ENCODE measurements at places on chromosomes 6 and 20.

- peak within 1 kb of the TSS; percentile 80 for H3K4me3 ChIP-seq
- H3K4me1 ChIP-seq: no peaks in the 10 kb centered on the region
- H3K36me3 ChIP-seq: 0 out of 2 replicates have a peak, but pooled peaks cover 15% of the 10 kb centered on the region
- H3K27me3 ChIP-seq: no peaks in the 10 kb centered on the region
These were observed at the start of gene GNL1 for GRCh38 chr6:30556066-30556905. GNL1 (minus strand) TSS chr6:30556489; CDS start chr6:30556203, 286 bp downstream.

GRCh38 chr6:148323344-148323743 lies 19.3 kb upstream of the SASH1 start:
- no peak overlapping the region for H3K4me3 ChIP-seq
- no peaks in the 10 kb centered on the region for H3K4me1 ChIP-seq
- H3K27me3 ChIP-seq: no peaks in the 10 kb centered on the region
- no peak overlapping the region for H3K27ac ChIP-seq
- DNase-seq: no peak
- H3K36me3 ChIP-seq: no peaks in the 10 kb centered on the region

DNA sequence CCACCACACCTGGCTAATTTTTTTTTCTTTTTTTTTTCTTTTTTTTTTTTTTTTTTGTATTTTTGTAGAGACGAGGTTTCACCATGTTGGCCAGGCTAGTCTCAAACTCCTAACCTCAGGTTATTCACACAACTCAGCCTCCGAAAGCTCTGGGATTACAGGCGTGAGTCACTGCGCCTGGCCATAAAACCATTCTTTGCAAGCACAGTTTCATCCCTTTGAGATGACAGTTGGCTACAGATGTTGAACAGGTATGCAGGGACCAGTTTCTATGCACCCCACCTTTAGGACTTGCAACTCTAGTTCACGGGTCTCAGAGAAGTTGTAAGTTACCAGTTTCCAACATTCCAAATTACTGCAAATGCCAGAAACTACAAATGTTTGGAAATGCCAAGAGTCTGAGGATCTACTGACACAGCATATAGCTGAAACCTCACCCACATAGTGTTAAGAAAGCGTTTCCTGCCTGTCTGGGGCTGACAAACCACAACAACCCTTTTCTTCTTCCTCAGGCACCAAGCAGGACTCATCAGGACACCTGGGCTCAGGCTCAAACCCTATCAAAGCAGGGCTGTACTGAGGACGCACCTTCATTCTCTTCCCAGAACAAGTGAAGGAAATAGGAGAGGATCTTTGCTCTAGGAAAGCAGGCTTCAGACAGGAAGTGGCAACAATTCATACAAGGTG lies 22.9 kb downstream of the ARHGAP18 start:
- peaks cover 1% of the 10 kb centered on the region for H3K4me1 ChIP-seq
- no peak for DNase-seq
- no peaks in the 10 kb centered on the region for H3K27me3 ChIP-seq
- H3K4me3 ChIP-seq: no peak overlapping the region

DNA sequence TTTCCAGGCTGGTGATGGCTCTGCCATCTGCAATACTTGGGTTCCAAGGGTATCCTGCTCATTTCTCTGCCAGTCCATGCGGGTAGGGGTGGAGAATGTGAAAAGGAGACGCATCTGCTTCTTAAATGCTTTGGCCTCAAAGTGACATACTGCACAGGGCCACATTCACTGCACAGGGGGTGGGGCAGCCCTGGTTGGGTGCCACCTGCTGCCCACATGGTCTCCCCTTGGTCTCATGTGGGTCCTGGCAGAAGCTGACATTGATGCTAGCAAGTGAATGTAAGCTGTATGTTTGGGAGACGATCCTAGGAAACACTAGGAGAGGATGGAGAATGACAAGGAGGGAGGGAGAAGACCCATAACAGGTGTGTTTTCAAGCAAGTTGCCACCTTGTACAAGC lies 140.9 kb downstream of the EDN3 start:
- no peaks in the 10 kb centered on the region for H3K36me3 ChIP-seq
- H3K4me1 ChIP-seq: no peaks in the 10 kb centered on the region
- H3K27me3 ChIP-seq: no peaks in the 10 kb centered on the region
- DNase-seq: no peak
- H3K27ac ChIP-seq: no peak overlapping the region
- no peak overlapping the region for H3K4me3 ChIP-seq

- DNase-seq: no peak
- H3K27ac ChIP-seq: no peak within 1 kb of the TSS
- H3K36me3 ChIP-seq: no peaks in the 10 kb centered on the region
- no peaks in the 10 kb centered on the region for H3K27me3 ChIP-seq
These were observed at the start of gene IPCEF1 for GRCh38 chr6:154356690-154357089. IPCEF1 (minus strand) TSS chr6:154356803; CDS start chr6:154265947, 90,856 bp downstream.

GRCh38 chr6:167552961-167553735 lies 228.3 kb downstream of the TTLL2 start:
- no peak overlapping the region for H3K27ac ChIP-seq
- H3K36me3 ChIP-seq: no peaks in the 10 kb centered on the region
- no peaks in the 10 kb centered on the region for H3K4me1 ChIP-seq
- no peaks in the 10 kb centered on the region for H3K27me3 ChIP-seq
- H3K4me3 ChIP-seq: no peak overlapping the region

- no peak for DNase-seq
- H3K4me3 ChIP-seq: no peak overlapping the region
- H3K27ac ChIP-seq: no peak overlapping the region
- H3K27me3 ChIP-seq: no peaks in the 10 kb centered on the region
These were observed 105.9 kb upstream of the ID4 start for GRCh38 chr6:19731282-19731681.

GRCh38 chr20:33740189-33740588 lies 8.4 kb downstream of the ZNF341 start:
- no peak overlapping the region for H3K27ac ChIP-seq
- DNase-seq: no peak
- H3K4me1 ChIP-seq: no peaks in the 10 kb centered on the region
- no peaks in the 10 kb centered on the region for H3K36me3 ChIP-seq

GRCh38 chr6:101429845-101430244 lies 36.3 kb downstream of the GRIK2 start:
- no peaks in the 10 kb centered on the region for H3K36me3 ChIP-seq
- H3K27ac ChIP-seq: no peak overlapping the region
- no peak for DNase-seq
- no peak overlapping the region for H3K4me3 ChIP-seq
- no peaks in the 10 kb centered on the region for H3K4me1 ChIP-seq

GRCh38 chr6:54151861-54152260 lies 40.6 kb downstream of the MLIP start:
- no peak overlapping the region for H3K4me3 ChIP-seq
- no peak for DNase-seq
- no peak overlapping the region for H3K27ac ChIP-seq
- H3K4me1 ChIP-seq: no peaks in the 10 kb centered on the region
- H3K36me3 ChIP-seq: no peaks in the 10 kb centered on the region

DNA sequence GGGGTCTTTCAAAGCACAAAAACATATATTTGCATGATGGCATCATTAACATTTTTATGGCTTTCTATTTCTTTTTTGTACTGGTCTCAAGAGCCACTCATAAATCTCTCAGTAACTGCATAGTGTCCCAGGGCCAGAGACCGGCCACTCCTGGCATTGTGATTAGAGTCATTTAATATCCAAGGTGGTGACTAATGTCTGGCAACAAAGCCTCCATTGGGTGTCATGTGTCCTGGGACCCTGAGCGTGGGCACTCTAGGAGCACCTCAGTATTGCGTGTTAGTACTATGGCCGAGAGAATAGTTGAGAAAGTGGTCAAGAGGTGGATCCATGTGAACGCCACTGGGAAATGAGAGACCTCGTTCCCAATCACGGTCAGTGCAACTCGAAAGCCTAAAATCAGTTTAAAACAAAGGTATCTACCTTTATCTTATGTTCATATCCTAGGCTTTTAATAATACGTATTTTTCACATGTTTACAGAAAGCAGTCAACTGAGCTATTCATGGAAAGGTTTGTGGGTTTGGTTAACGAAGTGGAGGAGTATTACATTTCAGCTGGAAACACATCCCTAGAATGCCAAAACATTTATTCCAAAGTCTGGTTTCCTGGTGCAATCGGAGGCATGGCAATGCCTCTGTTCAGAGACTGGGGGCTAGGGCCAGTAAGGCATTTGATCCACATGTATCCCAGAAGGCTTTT lies 2.7 kb upstream of the ESR1 start:
- no peak overlapping the region for H3K4me3 ChIP-seq
- H3K27ac ChIP-seq: no peak overlapping the region
- no peaks in the 10 kb centered on the region for H3K4me1 ChIP-seq
- no peaks in the 10 kb centered on the region for H3K36me3 ChIP-seq
- no peak for DNase-seq
- H3K27me3 ChIP-seq: peaks cover 24% of the 10 kb centered on the region

DNA sequence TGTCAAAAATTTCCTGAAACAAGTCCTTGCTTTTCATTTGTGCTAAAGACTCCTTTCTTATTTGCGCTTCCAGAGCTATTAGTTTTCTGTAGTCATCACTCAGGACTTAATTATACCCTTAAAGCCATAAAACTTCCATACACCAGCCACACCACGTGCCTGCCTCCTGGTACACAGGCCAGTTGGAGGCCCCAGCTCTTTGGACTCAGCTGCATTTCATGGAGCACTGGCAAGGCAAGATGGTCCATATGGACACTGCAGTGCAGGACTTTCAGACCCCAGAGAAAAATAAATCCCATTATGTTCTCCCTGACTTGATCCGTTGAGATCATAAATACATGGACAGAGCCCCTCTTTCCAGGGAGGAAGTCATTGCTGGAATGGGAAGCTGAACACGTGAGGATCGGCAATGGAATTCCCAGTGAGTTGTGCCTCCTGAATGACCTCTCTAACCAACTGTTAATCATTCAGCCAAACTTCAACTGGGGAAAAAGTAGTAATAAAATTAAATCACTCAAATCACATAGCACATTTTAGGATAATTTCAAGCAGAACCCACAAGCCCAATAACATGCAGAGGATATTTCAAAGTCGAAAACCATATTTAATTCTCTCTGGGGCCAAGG lies 173.1 kb downstream of the HACE1 start:
- H3K27me3 ChIP-seq: no peaks in the 10 kb centered on the region
- DNase-seq: no peak
- H3K36me3 ChIP-seq: no peaks in the 10 kb centered on the region
- no peaks in the 10 kb centered on the region for H3K4me1 ChIP-seq
- no peak overlapping the region for H3K27ac ChIP-seq
- no peak overlapping the region for H3K4me3 ChIP-seq

DNA sequence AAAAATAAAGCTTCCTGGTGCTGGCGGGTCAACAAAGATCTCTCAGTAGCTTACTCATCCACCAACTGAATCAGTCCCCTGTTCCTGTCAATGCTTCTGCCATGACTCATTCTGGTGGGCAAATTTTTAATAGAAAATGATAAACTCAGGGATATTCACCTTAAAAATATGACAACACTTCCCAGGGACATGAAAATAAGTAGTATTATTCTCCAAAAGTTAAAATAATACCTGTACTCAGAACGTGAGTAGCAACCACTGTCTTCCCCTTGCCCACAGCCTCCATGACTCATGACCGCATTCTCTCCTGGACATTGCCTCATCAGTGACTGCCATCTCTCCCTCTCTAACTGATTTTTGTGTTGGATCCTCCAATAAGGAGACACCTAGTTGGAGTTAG lies 552.3 kb downstream of the KIF16B start:
- H3K36me3 ChIP-seq: no peaks in the 10 kb centered on the region
- no peaks in the 10 kb centered on the region for H3K27me3 ChIP-seq
- DNase-seq: no peak
- H3K27ac ChIP-seq: no peak overlapping the region
- H3K4me3 ChIP-seq: no peak overlapping the region

GRCh38 chr6:108621117-108621516 lies 60.4 kb downstream of the FOXO3 start:
- no peaks in the 10 kb centered on the region for H3K27me3 ChIP-seq
- H3K4me3 ChIP-seq: no peak overlapping the region
- H3K27ac ChIP-seq: no peak overlapping the region
- DNase-seq: no peak
- no peaks in the 10 kb centered on the region for H3K36me3 ChIP-seq

GRCh38 chr6:2375443-2375842 lies 130.0 kb upstream of the GMDS start:
- no peak overlapping the region for H3K27ac ChIP-seq
- no peaks in the 10 kb centered on the region for H3K27me3 ChIP-seq
- no peak for DNase-seq
- H3K4me1 ChIP-seq: no peaks in the 10 kb centered on the region
- no peak overlapping the region for H3K4me3 ChIP-seq

DNA sequence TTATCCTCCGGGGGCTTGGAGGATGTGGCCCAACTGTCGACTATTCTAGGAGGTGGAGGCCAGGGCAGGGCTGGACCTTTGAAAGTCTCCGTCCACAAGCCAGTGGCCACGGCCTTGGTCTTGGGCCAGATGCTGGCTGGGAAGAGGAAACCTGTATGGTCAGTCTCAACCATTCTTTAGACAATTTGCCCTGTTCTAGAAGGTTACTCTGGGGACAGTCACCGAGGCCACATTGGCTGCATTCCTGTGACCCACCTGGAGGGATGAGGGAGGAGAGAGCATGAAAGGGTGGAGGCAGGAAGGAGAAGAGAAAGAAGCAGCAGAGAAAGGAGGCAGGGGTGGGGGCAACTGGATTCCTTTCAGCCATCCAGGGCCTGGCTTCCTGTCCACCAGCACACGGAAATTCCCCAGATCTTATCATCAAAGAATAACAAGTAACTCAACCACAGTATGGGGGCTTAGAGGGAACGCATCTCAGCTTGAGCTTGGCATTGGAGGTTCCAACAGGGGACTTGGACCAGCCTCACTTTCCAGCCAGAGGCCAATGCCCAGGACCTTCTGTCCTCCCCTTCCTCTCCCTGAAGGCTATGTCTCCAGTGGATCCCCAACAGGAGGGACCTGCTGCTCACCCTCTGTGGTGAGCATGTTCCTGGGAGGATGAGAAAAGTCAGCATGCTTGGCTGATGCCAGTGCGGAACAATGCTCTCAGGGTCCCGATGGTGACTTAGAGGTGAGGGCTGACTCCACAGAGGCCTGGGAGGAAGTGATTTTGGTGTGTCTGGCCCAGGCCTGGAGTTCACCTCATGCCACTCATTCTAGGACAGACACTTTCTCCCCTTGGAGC lies 30.4 kb downstream of the TGM2 start:
- no peak overlapping the region for H3K4me3 ChIP-seq
- H3K27ac ChIP-seq: no peak overlapping the region
- no peaks in the 10 kb centered on the region for H3K27me3 ChIP-seq
- no peaks in the 10 kb centered on the region for H3K36me3 ChIP-seq

GRCh38 chr6:167475947-167476346 lies 151.1 kb downstream of the TTLL2 start:
- H3K36me3 ChIP-seq: no peaks in the 10 kb centered on the region
- no peak overlapping the region for H3K27ac ChIP-seq
- no peaks in the 10 kb centered on the region for H3K27me3 ChIP-seq
- H3K4me3 ChIP-seq: no peak overlapping the region
- peak; percentile 43 for DNase-seq
- H3K4me1 ChIP-seq: peaks cover 11% of the 10 kb centered on the region

GRCh38 chr6:169567819-169568218 lies 134.0 kb downstream of the WDR27 start:
- no peaks in the 10 kb centered on the region for H3K4me1 ChIP-seq
- no peak overlapping the region for H3K4me3 ChIP-seq
- DNase-seq: no peak
- no peaks in the 10 kb centered on the region for H3K27me3 ChIP-seq
- no peak overlapping the region for H3K27ac ChIP-seq

GRCh38 chr20:43529457-43530153 lies 22.1 kb downstream of the L3MBTL1 start:
- H3K4me3 ChIP-seq: no peak overlapping the region
- no peaks in the 10 kb centered on the region for H3K4me1 ChIP-seq
- no peak overlapping the region for H3K27ac ChIP-seq
- no peaks in the 10 kb centered on the region for H3K36me3 ChIP-seq
- no peak for DNase-seq
- no peaks in the 10 kb centered on the region for H3K27me3 ChIP-seq

Measured in iPS DF 6.9 (cell line).